ENCODE measurements at places on chromosomes 12 and 14.

GRCh38 chr14:37133284-37133913 is 39.0 kb downstream of the SLC25A21 start:
- no peak for DNase-seq

DNA sequence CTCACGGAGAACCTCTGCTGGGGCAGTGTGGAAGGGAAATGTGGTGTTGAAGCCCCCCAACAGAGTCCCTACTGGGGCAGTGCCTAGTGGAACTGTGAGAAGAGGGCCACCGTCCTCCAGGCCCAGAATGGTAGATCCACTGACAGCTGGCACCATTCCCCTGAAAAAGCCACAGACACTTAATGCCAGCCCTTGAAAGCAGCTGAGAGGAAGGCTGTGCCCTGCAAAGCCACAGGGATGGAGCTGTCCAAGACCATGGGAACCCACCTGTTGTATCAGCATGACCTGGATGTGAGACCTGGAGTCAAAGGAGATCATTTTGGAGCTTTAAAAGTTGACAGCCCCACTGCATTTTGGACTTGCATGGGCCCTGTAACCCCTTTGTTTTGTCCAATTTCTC is 363.5 kb upstream of the PRICKLE1 start:
- DNase-seq: no peak

DNA sequence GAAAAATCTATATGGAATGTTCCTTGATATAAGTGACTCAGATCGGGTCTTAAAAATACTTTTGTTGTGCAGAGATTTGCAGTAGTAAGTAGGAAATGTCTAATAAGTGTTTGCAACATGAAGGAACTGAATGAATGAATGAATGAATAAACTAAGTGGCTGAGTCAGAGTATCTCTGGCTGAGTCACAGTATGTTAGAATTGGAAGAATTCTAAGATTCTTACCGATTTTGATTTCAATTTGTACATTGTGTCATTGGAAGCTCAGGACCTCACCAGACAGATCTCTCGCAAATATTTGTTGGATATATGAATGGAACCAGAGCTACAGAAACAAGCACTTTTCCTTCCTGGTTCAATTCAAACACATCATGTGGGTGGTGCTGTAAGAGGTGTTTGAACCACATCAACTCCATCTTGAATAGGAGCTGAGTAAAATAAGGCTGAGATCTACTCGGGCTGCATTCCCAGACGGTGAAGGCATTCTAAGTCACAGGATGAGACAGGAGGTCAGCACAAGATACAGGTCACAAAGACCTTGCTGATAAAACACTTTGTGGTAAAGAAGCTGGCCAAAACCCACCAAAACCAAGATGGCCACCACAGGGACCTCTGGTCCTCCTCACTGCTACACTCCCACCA is 123.9 kb upstream of the FOXN3 start:
- DNase-seq: no peak

DNA sequence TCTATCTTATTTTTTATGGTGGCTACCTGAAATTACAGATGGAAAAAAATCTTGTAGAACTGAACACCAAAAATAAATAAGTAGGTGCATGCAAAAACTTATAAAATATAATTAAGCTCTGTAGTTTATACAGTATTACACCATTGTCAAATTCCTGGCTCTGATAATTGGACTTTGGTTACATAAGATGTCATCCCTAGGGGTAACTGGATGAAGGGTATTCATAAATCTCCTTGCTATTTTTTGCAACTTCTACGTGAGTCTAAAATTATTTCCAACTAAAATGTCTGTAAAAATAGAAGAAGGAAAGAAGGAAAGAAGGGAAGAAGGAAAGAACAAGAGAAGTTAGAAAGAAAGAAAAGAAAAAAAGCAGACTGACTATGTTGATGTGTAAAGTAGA is 716.6 kb downstream of the BCL11B start:
- no peak for DNase-seq

DNA sequence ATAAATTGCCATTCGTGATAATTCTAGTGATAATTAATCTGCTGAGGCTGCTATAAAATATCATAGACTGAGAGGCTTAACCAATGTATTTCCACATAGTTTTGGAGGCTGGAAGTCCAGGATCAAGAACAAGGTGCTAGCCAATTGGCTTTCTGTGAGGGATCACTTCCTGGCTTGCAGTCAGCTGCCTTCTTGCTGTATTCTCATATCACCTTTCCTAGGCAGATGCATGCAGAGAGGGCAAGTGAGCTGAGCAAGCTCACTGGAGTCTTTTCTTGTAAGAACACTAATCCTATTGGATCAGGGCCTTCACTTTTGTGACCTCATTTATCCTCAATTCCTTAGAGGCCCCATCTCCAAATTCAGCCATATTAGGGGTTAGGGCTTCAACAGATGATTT is 640.7 kb downstream of the DIO2 start:
- DNase-seq: no peak

DNA sequence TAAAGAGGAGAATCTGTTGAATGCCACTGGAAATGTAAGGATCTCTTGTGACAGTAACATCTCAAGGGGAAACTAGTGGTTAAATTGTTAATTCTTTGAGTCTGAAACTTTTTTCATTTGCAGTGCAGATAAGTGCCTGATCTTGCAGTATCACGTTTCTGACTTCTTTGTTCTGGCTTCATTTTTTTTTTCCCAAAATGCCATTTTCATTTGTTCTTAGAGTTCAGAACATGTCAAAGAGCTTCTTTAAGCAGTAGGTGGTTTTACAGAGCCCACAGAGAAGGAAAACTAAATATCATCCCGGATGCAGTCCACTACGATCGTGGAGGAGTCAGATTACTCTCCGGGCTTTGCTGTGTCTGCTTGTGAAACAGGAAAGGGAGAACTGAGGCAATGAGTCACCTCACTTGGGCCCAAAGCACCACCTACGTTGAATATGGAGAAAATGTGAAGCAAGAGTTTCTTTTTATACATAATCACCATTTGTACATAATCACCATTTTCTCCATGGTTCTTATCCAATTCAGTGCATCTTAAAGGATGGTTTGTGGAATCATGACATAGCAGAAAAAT is 43.9 kb downstream of the HMGA2 start:
- no peak for DNase-seq

- DNase-seq: no peak
Observed at GRCh38 chr12:7991535-7991934, 41.0 kb upstream of the FOXJ2 start.

DNA sequence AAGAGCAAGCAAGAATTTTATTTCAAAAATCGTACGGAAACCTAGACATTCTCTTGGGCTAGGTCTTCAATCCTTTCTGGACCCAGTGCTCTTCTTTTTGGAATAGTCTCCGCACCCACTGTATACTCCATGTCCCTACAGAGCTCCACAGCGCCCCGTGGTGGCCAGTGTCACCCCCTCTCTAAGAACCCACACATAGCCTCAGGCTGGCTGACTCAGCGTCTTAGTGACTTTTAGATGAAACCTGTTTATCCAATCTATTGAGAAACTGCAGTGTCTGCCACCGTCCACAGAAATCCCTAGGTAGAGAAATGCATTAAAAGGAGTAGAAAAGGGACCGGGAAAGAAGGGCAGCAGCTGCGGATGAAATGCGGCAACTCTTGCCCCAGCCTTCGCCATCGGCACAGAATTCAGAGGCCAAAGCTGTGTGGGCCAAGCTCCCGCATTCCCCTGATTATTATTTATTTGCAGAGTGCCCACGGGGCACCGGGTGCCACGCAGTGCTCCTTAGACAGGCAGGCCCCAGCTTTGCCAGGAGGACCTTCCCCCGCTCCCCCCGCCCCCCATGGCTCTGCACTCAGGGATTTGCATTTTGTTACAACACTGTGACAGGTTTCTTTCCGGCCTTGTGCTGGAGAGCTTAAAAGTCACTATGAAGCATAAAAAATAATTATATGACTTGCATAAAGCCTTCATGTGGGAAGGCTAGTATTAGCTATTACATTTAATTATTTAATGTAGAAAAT is 170.1 kb upstream of the FKBP4 start:
- DNase-seq: no peak

DNA sequence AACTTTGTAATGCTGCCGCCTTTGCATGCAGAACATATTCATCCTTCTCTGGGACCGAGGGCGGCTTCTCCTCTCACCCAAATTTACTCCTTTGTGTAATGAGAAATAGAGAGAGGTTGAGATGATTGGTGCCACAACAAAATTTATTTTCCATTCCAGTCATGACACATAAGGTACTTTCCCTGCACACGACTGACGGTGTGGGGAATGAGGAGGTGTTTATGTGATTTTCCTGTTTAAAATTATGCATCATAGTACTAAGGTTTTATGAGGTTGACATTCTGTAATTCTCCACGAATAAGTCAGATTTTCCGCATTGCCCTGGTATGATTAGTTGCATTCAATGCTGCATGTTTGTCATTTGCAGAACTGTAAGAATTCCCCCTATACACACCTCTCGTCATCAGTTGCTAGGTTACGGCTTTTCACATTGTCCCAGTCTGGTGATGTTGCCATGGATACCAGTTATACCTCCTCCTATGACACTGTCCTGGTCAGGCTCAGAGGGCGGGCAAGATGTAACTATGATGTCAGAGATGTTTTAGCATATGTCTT is 23.1 kb downstream of the BICDL1 start:
- peak; percentile 43 for DNase-seq

DNA sequence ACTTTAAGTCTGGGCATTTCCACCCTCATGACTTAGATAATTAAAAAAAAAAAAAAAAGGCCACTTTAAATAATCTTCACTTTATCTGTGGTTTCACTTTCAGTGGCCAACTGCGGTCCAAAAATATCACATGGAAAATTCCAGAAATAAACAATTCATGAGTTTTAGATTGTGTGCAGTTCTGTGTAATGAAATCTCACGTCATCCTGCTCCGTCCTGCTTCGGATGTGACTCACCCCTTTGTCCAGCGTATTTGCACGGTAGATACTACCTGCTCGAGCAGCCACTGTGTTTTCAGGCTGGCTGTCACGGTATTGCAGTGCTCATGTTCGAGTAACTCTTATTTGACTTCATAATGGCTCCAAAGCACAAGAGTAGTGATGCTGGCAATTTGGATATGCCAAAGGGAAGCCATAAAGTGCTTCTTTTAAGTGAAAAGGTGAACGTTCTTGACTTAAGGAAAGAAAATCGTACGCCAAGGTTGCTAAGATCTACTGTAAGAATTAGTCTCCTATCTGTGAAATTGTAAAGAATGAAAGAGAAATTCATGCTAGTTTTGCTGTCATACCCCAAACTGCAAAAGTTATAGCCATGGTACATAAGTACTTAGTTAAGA is 2.4 kb downstream of the E2F7 start:
- no peak for DNase-seq

- DNase-seq: no peak
Observed at GRCh38 chr12:52552055-52552454, 890 bp downstream of the KRT71 start.

GRCh38 chr12:114013575-114014345 is 47.6 kb upstream of the RBM19 start:
- no peak for DNase-seq

DNA sequence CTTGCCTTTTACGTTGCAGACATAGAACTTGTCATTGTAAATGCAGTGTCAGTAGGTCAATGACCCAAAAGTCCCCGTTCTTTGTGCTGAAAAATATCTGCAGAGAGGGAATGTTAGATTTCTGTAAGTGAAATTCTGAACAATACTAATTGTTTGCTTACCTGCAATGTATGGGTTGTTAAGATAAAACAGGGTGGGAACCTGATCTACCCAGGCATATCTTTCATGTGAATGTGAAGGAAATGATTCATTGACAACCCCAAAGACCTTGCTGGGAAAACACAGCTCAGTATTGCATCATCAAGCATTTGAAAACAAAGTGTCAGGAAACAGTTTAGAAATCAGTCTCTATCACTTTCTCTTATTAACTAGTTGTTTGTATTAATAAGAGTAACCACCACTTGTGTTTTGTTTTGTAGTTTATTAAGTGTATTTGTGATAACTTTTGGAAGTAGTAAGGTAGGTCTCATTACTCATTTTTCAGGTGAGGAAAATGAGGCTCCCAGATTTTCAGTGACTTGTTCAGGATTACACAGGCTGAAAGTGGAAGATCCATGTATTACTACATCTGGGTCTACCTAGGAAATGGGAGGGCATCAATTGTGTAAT is 57.9 kb upstream of the SLC38A2 start:
- DNase-seq: no peak

- DNase-seq: no peak
Observed at GRCh38 chr14:68938271-68939150, 40.6 kb downstream of the ACTN1 start.

DNA sequence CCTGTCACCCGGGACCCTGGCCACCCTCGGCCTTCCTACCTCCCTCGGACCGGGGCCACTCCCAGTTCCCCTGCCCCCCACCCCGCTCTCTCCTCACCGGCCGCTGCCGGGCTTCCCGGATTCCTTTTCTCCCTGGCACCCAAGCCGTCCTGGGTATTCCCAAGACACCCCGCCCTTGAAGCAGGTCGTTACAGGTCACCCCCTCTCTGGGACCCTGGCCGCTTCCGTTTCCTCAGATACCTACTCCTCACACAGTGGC is 493 bp downstream of the NUMB start:
- no peak for DNase-seq

GRCh38 chr12:106585105-106585520 is 2.3 kb downstream of the RFX4 start:
- DNase-seq: no peak

DNA sequence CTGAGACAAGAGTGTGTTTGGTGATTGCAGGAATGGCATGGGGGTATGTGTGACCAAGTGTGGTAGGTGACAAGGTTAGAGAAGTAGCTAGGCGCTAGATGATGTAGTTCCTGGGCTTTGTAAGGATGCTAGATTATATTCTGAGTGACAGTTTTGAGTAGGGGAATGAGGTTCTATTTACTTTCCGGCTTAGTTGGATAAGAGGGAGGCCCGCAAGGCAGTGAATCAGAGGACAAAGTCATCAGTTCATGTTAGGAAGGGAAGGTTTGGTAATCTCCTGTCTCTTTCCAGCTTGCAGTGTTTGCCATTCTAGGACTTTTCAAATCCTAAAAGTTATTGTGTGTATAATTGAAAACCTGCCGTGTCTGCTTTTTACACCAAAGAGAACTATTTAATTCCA is 45.0 kb downstream of the CFAP54 start:
- DNase-seq: no peak

DNA sequence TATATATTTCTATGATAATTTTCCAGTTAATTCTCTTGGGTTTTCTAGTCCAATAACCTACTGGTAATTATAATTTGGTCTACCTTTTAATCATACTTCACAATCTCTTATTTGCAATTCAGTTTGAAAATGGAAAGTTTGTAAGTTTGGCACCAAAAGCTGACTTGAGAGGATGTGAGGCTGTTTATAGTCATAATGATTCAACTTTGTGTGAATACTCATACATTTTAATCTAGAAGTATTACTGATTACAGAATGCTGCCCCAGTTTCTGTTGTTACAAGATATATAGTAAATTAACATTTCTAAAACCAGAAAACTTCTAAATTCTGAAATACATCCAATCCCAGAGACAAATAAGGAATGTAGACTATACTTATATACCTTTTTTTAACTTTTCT is 158.2 kb downstream of the SLC38A4 start:
- no peak for DNase-seq

GRCh38 chr14:44403193-44403592 is 103.9 kb downstream of the FSCB start:
- DNase-seq: no peak

All from activated T-cell treated with anti-CD3 and anti-CD28 coated beads for 1 hour (primary cell).